GM23338 (cell line): ENCODE measurements at places on chromosomes 7 and 10. TPM values are rescaled to one million over a fixed set of nuclear protein-coding genes. Genes with fewer than 3 reads are reported as not detected.

Gene VPS26A
- total RNA-seq = 39.3 and 41.6 TPM in 2 replicates

Gene C10orf53
- not detected in 2 replicates for total RNA-seq

Gene POLR2J2
- 0.50 and 3.8 TPM in 2 replicates for total RNA-seq

Gene ASIC3
- total RNA-seq = 0.54 and 0.90 TPM in 2 replicates

Gene AKR1C8
- not detected in 2 replicates for total RNA-seq

- no peak for DNase-seq
Observed at GRCh38 chr7:14950013-14950412, 47.5 kb upstream of the DGKB start.

Gene CRYGN
- 0.59 and 1.1 TPM in 2 replicates for total RNA-seq

- DNase-seq = no peak
Observed at GRCh38 chr7:47183862-47184590, 397.9 kb downstream of the TNS3 start.

DNA sequence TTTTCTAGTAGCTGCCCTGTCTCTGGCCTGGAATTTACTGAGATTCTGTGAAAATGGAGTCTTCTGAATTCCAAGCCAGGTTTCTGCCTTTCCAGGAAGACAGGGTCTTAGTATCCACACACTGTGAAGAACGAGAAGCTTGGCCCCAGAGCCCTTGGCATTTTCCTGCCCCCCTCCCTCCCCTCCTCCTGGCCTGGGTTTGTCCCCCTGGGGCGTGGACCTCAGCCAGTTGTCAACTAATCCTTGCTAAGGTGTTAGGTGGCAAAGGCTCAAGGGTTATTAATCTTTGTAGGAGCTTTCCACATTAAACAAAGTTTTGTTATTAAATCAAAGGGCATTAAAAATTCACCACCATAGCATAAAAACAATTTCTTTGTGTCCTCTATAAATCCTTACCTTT, 329.5 kb downstream of the RNLS start:
- no peak for DNase-seq

DNA sequence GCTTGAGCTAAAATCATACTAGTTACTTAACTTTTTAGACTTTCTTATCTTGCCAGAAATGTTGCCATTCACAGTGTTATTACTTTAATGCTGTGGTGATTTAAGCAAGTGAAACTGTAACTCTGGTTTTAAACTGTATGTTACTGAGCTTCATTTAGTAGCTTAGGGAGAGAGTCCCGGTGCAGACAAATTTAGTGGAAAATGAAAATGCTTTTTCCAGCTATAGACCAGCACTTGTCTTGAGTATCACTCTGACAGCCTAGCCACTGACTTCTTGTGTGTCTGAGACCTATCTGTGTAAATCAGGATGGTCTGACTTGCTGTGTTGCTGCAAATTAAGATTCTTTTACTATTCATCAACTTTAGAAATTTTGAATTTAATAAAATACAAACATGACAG, 200.8 kb downstream of the CACNB2 start:
- DNase-seq = no peak

DNA sequence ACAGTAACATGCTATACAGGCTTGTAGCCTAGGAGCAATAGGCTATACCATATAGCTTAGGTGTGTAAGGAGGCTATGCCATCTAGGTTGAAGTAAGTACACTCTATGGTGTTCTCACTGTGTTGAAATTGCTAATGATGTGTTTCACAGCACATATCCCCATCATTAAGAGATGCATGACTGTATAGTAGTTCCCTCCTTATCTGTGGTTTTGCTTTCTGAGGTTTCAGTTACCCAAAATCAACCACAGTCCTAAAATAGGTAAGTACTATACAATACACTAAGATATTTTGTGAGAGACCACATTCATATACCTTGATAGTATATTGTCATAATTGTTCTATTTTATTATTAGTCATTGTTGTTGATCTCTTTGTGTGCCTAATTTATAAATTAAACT, 12.7 kb downstream of the FZD1 start:
- DNase-seq = no peak

DNA sequence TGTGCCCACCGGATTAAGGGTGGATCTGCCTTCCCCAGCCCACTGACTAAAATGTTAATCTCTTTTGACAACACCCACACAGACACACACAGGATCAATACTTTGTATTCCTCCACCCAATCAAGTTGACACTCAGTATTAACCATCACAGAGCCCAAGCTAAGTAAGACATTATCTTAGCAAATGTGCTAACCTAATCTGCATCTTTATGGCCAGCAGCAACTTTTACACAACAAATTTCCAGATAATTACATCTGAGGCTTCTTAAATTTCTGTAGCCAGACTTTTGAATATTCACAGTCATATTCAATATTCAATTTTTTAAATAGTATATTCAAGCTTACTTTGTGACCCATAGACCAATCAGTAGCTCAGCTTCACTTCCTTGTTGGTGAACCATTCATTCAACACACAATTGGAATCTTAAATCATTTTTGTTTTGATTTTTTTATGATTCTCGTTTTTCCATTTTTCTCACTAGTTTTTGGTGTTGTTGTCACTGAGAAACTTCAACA, 594.2 kb downstream of the IPMK start:
- no peak for DNase-seq

DNA sequence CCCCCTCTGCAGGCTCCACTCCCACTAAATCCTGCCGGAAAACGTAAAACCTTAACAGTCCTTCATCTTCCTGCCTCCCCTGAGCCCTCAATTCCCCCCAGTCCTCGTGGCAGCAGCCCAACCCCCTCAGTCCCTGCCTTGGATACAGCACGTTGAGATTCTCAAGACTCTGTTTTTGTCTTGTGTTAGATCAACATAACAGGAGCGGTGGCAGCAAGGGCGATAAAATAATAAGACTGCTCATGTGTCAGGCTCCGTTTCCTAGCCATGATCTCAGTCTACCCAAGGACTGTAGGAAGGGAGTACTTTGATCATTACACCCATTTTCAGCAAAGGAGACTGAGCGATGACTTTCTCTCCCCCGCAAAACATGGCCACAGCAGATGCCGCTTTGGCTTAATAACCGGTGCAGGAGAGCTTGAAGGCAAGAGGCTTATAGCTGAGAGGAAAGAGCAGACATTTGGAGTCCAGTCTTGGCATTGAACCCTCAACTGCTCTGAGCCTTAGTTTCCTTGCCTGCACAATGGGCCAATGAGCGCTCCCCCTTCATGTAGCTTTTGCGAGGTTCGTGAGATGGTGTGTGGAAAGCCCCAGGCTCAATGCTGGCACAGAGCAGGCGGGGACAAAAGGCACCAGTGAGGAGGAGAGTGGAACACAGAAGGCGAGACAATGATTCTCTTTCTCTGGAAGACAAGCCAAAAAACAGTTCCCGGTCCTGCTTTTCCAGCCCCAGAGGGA, 42.1 kb upstream of the PCBD1 start:
- DNase-seq = no peak

GRCh38 chr7:102040569-102040968, 223.1 kb downstream of the CUX1 start:
- no peak for DNase-seq

Gene FAM25C
- total RNA-seq = not detected in 2 replicates

Gene SPDYE9
- not detected in 2 replicates for total RNA-seq

Gene SLK
- total RNA-seq = 21.5 and 25.8 TPM in 2 replicates

DNA sequence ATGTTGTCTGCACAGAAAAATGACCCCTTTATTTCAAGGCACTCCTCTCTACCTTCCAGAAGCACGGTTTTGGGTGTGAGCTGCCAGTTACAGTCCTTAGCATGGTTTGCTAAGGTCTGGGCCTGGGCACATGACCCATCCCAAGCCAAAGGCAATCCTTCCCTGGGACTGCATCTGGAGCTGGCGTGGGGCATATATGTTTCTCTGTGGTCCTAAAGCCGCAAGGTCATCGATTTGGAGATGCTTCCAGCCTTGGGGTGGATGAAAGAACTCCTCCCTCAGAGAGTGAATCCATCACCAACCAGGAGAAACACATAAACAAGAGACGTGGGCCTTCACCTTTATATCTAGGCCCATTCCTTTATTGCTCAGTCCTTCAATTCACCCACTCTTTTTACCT, 50.1 kb upstream of the IGFBP3 start:
- DNase-seq = no peak

DNA sequence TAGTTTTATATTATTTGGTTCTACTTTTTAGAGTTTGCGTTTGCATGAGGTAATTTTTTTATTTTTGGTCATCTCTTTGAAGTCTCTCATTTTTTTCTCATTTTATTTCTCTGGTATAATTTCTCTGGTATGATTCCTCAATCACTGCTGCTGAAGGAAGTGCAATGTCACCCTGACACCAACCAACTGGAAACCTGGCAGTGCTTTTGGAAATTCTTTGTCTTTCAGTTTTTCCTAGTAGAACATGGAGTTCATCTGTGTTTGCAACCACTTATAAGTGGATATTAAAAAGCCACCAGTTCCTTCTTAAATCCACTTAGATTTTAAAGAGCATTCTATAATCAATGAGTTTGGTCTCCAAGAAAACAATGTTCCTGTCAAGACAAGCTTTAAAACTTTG, 291.8 kb downstream of the PRKG1 start:
- DNase-seq = no peak

DNA sequence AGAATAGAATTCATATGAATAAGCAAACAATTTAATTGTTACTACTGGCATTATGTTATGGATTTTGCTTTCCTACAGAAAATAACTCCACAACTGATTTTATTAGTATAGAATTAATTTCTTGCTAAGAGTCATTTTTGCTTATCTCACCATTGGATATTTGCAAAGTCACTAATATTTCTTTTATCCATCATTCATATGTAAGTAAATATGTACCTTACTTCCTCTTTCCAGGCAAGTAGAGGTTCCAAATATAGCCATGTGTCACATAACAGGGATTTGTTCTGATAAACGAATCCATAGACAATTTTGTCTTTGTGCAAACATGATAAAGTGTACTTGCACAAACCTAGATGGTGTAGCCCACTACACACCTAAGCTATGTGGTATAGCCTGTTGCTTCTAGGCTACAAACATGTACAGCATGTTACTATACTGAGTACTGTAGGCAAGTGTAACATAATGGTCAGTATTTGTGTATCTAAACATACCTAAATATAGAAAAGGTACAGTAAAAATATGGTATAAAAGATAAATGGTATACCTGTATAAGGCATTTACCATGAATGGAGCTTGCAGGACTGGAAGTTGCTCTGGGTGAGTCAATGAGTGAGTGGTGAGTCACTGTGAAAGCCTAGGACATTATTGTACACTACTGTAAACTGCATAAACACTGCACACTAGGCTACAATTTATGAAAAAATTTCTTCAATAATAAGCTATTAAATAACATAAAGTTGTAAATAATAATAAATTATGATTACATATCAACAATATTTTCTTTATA, 18.3 kb downstream of the KLLN start:
- no peak for DNase-seq

DNA sequence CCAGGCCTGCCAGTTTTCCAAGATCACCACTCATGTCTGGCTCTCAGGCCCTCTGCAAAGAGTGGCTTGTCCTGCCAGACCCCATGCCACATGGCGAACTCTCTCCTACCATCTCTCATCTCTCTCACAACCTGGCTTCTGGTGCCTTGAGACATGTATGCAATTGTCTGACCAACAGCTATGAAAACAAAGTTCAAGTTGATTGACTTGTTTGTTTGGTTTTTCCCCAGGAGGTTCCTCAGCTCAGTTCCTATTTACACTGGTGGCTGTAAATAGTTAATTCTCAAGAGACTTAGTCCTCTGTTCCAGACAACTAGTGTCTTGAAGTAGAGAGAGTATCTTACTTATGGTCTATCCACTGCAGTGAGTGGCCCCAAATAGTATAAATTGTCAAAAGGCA, 131.8 kb downstream of the SNX10 start:
- DNase-seq = no peak

- DNase-seq = no peak
Observed at GRCh38 chr7:108012499-108013430, 9.8 kb upstream of the LAMB1 start.

- DNase-seq = peak; percentile 35
Observed at GRCh38 chr10:26755443-26755903, 58.0 kb downstream of the PDSS1 start.

GRCh38 chr7:2821842-2822507, 22.1 kb downstream of the GNA12 start:
- DNase-seq = no peak

Gene GSTK1
- total RNA-seq = 26.4 and 27.3 TPM in 2 replicates

- no peak for DNase-seq
Observed at GRCh38 chr7:24821045-24821753, 63.9 kb upstream of the GSDME start.

- DNase-seq = peak; percentile 19
Observed at GRCh38 chr7:127819975-127820731, 168.2 kb downstream of the SND1 start.

DNA sequence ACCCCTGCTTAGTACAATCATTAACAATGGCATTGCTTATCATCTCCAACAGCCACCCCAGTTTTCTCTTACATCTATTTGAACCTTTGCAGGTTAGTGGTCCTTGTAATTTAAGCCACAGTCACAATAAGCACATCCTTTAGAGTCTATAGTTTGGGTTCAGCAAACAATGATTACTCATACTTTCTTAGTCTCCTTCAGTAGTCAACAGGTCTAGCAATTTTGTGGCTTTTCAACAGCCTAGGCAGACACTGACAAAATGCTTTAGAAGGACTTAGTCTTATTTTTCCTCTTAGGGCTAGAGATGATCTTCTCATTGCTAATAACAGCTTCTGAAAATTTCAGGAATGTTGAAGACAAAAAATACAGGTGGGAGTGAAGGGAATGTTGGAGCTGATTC, 32.3 kb upstream of the FAM204A start:
- no peak for DNase-seq

Gene SYT15B
- total RNA-seq = 0.08 and 0.24 TPM in 2 replicates

- peak; percentile 58 for DNase-seq
Observed at GRCh38 chr7:100571829-100572116, 1.9 kb downstream of the SAP25 start.

Gene GPR146
- 0.16 and 0.28 TPM in 2 replicates for total RNA-seq

Gene SNX13
- 26.4 and 42.7 TPM in 2 replicates for total RNA-seq

Gene MALRD1
- 0.42 and 1.1 TPM in 2 replicates for total RNA-seq

- DNase-seq = no peak
Observed at GRCh38 chr10:122448600-122448999, 5.9 kb upstream of the ARMS2 start.

DNA sequence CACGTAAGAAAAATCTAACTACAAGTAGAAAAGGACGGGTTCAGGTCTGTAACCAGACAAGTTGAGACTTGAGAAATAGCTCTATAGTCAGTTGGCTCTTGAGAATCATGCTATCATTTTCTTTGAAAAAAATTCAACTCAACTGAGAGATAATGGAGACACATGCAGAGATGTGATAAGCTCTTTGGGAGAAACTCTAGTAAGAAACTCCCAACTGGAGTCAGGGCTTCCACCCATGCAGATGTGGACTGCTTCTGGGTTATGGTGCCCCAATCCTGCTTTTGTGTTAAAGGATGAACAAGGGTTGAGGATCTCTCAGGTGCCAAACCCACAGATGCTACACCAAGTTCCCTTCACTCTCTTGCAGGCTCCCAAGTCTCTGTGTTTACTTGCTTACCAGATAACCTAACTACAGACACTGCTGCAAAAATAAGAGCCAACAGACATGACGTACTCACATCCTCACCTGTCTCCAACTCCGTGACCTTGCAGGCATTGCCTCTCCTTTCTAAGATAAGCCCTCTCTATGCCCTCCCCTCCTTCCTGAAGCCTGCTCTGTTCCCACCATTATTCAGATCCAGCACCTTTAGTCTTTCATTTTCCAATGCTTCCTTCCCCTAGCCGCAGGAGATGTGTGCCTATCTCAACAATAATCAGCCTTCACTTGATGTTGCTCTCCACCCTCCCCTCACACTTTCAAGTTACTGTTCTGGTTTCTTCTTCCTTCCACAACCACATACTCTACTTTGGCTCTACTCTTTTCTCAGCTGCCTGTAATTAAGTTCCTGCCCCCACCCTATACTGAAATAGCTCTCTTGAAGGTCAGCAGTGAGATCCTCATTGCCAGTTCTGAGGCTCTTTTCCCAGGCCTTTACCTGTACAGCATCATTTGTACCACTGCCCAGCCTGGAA, 130.0 kb downstream of the ICA1 start:
- no peak for DNase-seq

Gene CYP51A1
- total RNA-seq = 163 and 166 TPM in 2 replicates

Gene PTF1A
- not detected in 2 replicates for total RNA-seq
